ENCODE measurements at places on chromosomes 12 and 14.
A peak's percentile ranks its signal among the peaks of the same experiment; 100 is the strongest.

- no peak for DNase-seq
Measured at GRCh38 chr14:101494826-101495225, 66.5 kb upstream of the DIO3 start.

DNA sequence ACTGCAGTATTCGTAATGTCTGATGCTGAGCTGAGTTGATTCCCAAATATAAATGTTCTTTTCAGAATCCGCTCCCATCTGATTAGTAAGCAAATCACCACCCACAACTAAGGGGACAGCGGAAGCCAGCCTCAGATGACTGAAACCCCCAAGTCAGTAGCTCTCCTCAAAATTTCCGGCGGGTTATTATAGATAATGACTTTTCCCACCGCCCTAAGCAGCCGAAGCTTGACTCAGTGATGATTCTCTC lies 469 bp upstream of the LRFN5 start:
- DNase-seq, result no peak

GRCh38 chr12:105933671-105934665 lies 204.8 kb downstream of the NUAK1 start:
- no peak for DNase-seq

GRCh38 chr12:102633981-102634605 lies 153.7 kb upstream of the IGF1 start:
- no peak for DNase-seq

GRCh38 chr12:94390130-94390485 lies 69.6 kb downstream of the CEP83 start:
- no peak for DNase-seq

DNA sequence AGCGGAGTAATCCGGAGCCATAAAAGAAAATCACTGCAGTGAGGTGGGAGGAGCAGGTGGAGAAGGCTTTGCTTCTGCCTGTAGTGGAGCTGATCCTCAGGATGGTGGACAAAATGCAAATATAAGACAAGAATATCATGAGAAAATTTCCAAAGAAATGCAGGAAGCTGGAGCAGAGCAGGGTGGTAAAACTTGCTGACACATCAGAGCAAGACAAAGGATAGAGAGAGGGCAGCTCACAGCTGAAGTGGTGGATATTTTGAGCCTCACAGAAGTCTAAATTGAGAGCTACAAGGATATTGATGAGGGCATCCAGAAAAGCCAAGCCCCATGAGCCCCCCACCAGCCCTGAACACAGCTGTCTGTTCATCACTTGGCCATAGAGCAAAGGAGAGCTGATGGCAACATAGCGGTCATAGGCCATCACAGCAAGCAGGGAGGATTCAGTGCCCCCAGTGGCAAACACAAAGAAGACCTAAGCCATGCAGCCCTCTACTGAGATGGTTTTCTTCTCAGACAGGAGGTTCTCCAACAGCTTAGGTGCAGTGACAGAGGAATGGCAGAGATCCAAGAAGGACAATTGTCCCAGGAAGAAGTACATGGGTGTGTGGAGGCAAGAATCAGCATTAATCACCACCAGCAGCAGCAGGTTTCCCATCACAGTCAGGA lies 30.0 kb upstream of the ANP32D start:
- DNase-seq, result no peak

GRCh38 chr12:3713483-3713882 lies 39.4 kb downstream of the CRACR2A start:
- DNase-seq, result no peak

DNA sequence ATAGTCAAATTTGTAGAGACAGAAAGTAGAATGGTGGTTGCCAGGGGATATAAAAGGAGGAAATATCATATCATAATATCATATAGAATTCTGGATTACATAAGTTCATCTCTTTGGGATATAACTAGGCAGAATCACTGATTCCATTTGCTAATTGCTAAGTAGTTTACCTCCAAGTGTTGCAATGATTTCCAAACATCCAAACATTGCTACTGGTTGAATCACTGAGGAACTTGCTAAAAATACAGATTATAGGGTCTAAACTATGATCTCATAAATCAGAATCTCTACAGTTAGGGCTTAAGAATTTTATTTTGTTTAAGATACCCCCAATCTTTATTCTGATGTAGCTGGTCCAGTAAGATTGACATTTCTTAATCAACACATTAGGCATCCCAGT lies 16.1 kb upstream of the TAS2R42 start:
- no peak for DNase-seq

DNA sequence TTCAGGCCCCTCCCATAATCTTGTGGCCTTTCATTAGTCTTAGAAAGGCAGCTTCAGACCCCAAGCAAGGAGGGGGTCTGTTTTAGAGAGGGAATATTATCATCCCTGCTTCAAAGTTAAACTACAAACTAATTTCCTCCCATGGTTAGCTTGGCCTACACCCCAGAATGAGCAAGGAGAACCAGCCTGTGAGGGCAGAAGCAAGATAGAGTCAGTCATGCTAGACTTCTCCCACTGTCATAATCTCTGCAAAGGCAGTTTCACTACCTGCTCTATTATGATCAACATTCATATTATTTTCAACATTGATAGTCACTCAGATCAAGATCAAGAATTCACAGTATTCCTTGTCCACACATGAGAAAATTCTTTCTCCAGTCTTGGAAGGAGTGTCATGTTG lies 105.1 kb downstream of the GXYLT1 start:
- DNase-seq, result no peak

DNA sequence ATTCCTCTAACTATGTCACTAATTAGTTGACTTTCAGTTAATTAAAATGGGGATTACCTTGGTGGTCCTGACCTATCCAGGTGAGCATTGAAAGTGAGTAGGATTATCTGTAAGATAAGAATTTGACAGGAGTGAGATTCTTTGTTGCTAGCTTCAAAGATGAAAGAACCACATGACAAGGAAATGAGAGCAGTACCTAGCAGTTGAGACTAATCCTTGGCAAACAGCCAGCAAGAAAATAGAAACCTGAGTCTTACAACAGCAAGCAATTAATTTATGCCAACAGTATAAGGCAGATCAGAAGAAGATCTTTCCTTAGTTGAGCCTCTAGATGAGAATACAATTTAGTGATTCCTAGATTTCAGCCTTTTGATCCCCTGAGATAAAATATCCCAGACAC lies 1058.4 kb downstream of the LRFN5 start:
- DNase-seq, result peak; percentile 3

- DNase-seq, result no peak
Measured at GRCh38 chr14:70515811-70516210, 19.0 kb downstream of the ADAM20 start.

DNA sequence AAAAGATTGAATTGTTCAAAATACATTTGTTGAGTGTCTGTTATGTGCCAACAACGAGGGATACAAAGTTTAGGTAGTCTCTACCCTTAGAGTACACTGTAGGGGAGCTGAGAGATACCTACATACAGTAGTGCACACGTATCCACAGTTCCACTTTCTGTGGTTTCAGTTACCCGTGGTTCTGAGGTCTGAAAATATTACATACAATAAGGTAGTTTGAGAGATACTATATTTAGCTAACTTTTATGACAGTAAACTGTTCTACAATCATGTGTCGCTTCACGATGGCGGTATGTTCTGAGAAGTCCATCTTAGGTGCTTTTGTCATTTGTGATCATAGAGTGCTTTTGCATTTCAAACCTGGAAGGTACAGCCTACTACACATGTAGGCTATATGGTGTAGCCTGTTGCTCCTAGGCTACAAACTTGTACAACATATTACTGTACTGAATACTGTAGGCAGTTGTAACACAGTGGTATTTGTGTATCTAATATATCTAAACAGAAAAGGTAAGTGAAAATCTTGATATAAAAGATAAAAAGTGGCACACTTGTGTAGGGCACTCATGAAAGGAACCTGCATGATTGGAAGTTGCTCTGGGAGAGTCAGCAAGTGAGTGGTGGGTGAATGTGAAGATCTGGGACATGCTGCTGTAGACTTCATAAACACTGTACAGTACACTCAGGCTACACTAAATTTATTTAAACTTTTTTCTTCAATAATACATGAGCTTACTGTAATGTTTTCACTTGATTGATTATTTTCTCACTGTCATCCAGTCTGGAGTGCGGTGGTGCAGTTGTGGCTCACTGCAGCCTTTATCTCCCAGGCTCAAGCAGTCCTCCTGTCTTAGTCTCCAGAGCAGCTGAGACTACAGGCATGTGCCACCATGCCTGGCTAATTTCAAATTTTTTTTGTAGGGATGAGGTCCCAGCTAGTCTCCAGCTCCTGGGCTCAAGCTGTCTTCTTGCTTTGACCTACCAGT lies 4.0 kb downstream of the CPSF6 start:
- DNase-seq, result no peak

DNA sequence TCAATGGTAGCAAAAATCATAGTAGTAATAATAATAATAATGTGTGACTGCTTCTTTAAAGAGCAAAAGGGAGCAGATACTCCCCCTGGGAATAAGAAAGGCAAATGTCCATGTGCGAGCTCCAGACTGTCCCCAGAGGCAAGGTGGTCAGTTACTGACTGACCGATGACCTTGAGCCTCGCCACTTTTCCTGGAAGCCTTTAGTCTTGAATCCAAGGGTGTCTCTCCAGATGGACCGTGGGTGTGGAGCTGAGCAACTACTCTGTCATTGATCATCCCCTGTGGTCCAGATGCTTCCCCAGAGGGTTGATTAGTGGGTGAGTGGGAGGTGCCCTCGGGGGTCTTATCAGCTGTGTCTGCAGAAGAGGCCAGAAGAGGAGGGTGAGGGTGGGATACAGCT lies 418.5 kb upstream of the TBX3 start:
- DNase-seq, result no peak

DNA sequence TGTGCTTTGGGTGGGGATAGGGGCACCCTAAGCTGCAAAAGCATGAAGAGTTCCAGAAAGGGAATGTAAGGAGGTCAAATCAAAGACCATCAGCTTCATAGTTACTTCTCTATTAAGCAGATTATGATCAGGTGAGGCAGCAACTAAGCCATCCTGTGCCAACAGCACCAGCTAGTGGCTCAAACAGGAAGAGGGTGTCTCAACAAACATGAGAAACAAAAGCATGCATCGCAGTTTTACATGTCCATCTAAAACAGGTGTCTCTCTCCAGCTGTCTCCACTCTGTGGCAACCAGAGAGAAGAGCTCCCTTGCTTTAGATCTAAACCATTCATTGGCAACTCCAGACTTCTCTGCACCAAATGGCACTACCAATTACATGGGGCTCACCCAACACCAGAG lies 52.9 kb downstream of the ACTN1 start:
- DNase-seq, result no peak

- peak; percentile 85 for DNase-seq
Measured at GRCh38 chr12:3097186-3097804, 20.1 kb downstream of the TSPAN9 start.

- DNase-seq, result no peak
Measured at GRCh38 chr12:81039231-81039630, 38.6 kb upstream of the ACSS3 start.

GRCh38 chr14:97874394-97874793 lies 1077.2 kb downstream of the VRK1 start:
- DNase-seq, result no peak

DNA sequence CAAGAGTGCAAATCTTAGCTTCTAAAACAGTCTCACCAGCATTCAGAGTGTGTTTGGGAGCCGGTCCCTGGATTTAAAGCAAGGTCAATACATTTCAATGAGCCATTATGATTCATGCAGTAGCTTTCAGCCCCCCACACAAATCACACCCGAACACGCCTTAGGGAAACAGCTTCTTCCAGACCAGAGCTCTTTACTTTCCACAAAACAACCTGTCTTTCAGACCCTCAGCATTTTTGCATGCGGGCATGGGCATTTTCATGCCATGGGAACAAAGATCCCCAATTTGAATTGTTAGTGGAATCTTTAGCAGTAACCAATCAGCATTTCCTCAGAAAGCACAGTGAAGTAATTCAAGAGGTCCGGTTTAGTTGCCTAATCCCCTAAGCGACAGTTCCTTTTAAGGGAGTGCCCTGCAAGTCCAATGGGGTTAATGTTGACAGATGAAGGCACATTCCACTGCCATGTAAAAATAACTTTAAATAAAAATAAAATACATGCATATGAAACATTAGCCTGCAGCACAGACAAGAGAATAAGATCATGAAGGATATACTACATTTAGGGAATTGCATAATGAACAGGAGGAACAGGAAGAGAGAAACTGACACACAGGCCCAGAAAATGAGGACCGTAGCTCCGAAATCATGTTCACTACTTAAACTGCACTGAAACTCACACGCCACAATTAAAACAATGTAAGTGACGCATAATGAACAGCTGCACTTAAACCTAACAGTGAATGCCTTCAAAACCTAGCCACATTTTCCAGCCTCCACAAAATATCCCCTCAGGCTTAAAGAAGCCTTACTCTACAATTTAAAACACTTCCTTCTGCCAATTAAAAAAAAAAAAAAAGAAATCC lies 4.0 kb downstream of the VPS37B start:
- DNase-seq, result no peak

DNA sequence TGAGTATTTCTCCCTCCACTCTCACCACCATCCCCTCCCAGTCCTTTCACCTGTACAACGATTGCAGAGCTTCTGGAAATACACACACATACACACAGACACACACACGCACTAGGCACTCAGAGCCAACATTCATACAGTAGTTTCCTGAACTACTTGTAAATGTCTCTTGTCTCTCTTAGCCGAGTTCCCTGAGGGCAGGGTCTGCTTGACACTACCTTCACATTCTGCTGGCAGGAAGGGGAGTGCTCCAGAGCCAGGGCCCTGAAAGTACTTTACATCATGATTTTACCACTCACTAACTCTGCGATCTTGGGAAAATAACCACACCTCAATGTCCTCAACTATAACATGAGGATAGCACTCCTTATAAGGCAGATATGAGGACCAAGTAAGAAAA lies 82.7 kb downstream of the GAS2L3 start:
- DNase-seq, result no peak

DNA sequence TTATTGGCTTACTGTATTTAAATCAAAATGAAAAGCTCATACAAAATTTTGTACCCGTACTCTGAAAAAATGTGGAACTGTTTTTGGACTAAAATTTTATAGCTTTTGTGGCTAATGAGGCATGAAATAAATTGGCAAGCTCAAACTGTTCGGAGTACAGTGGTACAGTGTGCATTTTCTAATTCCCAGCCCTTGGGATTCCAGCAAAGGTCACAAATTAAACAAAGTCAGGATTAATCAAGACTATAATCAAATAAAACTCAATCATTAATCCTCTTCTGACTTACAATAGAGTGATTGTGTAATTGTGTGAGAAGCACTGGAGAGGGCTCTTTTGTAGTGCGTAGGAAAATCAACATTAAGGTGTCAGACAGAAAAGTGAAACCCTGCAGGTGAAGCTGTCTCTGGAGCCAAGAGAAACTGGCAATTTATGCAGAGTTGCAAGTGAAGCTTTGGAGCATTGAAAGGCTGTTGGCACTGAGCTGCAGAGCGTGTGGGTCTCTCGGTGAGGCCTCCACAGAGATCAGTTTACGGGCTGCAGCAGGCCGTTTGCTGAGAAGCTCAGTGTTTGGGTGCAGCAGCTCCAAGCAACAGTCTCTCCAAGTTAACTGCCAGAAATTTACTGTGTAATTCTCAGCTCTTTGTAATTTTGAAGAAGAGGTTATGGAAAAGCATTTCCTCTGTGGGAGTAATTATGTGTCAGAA lies 275.9 kb downstream of the FBXL14 start:
- DNase-seq, result peak; percentile 12

DNA sequence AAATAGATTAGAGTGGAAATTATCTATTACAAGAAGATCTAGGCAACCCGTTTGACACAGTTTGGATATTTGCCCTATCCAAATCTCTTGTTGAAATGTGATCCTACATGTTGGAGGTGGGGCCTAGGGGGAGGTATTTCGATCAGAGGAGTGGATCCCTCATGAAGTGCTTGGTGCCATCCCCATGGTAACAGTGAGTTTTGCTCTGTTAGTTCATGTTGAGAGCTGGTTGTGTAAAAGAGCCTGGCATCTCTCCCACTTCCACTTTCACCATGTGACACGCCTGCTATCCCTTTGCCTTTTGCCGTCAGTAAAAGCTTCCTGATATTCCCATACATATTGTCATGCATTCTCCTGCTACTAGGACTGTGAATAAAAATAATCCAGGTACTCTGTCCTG lies 66.4 kb upstream of the FLRT2 start:
- no peak for DNase-seq
